K562 (cell line): ENCODE measurements at places on chromosomes 6 and 20. TPM values are rescaled to one million over a fixed set of nuclear protein-coding genes. Genes with fewer than 3 reads are reported as not detected.

DNA sequence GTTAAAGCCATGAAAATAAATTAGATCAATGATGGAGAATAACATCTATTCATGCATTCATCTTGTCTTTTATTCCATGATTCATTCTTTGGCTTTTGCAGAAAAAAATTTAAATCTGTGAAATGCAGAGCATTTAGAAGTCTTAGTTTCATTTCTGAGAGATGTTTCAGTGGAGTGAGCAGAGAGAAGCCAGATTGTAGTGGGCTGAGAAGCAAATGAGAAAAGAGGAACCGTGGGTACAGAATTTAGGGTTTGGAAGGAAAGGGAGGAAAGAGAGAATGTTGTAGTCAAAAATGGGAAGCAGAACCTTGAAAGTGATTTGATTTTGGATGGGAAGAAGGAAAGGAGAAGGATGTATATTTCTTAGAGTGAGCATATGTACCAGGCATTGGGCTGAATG, 260.3 kb upstream of the MAN1A1 start:
- no peak for DNase-seq
- no peak overlapping the region for H3K27ac ChIP-seq
- H3K36me3 ChIP-seq: no peaks in the 10 kb centered on the region
- H3K4me3 ChIP-seq: no peak overlapping the region

DDX39B gene
- total RNA-seq: 539 and 597 TPM in 2 replicates

RBPJL gene
- not detected in 2 replicates for total RNA-seq

DNA sequence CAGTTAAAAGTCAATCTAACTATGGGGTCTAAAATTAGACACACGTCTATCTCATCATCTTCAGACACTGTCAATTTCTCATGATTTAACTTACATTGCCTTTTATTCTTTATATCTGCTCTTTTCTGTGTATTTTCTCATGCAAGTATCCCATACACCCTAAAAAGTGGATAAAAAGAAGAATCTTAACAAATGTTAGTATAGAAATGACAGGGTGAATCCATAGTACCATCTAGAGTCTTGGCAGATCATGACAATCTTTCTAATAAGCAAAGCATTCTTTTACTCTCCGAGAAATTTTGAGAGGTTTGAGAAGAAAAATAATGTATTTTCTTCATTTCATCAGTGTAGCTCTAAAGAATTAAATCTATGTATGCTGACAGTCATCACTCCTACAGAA, 382.7 kb downstream of the C6orf118 start:
- no peaks in the 10 kb centered on the region for H3K4me1 ChIP-seq
- no peak overlapping the region for H3K4me3 ChIP-seq
- no peak overlapping the region for H3K27ac ChIP-seq
- no peaks in the 10 kb centered on the region for H3K27me3 ChIP-seq

DNA sequence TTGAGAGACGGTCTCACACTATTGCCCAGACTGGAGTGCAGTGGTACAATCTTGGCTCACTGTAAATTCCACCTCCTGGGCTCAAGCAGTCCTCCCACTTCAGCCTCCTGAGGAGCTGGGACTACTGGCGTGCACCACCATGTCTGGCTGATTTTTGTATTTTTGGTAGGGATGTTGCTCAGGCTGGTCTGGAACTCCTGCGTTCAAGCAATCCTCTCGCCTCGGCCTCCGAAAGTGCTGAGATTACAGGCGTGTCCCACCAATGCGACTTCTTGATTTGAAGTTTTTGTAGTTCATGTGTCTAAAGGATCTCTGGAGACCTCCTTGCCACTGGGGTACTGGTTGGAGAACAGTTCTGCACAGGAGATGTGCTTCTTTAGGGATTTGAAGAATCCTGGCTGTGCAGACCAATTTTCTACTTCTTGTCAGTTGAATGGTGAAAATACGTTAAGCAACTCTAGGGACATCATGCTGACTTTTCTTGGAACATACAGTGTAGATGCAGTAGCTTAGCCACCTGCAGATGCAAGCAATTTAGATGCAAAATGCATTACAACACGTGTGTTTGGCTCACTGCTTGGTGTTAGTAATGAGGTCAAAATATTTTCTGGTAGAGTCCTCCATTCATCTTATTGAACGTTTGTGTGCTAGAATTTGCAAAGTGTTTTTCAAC, 28.2 kb downstream of the SYTL3 start:
- no peak for DNase-seq
- no peaks in the 10 kb centered on the region for H3K36me3 ChIP-seq
- H3K4me3 ChIP-seq: no peak overlapping the region
- H3K27ac ChIP-seq: no peak overlapping the region
- H3K4me1 ChIP-seq: no peaks in the 10 kb centered on the region
- peaks cover 46% of the 10 kb centered on the region for H3K27me3 ChIP-seq

GRCh38 chr6:27388293-27389197, at the start of gene ZNF391:
Gene ZNF391, plus strand, starts transcription at chr6:27388759. Its CDS starts 11,612 bp downstream, at chr6:27400371.
- H3K27ac ChIP-seq: peak within 1 kb of the TSS; percentile 86
- peak within 1 kb of the TSS; percentile 63 for H3K4me3 ChIP-seq
- no peaks in the 10 kb centered on the region for H3K27me3 ChIP-seq
- H3K4me1 ChIP-seq: peaks cover 4% of the 10 kb centered on the region; the same call in 2 of the 3 replicates
- DNase-seq: peak; percentile 91

KIF25 gene
- 0.24 TPM in 1 of 2 replicates, not detected in the other for total RNA-seq

DNA sequence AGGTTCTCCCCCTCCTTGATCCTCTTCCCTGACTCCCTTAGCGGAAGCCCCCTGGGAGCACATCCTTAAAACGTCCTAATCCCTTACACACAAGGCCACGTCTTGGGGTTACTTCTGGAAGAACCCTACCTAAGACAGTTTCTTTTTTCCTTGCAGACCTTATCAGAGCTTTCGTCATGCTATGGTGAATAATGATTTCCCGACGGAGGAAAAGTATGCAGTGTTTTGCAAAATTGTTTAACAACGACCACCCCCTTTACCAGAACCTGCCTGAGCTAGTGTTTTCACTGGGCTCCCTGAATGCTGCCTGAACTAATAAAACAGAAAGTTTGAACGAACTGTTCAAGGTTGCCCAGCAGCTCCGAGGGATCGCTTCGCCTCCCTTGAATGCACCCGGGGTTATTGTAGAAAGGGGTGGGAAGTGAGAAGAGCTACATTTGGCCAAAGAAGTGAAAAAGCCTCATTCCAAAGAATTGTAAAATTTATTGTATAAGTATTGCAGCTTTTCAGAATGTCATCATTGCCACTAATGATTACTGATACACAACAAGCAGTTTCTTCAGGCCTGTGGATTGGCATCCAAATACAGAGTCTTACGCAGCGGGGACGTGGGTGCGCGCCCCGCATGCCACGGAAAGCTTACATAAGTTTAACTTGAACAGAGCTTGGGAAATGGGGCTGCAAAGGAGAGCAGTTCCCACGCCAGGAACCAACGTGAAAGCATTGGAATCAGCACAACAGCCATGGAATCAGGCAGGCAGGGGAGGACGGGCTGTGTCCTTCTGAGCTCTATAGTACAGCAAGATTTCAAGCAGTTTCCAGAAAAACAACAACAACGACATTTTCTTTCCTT, 27.9 kb upstream of the ZBP1 start:
- no peak overlapping the region for H3K4me3 ChIP-seq
- no peaks in the 10 kb centered on the region for H3K4me1 ChIP-seq
- DNase-seq: no peak
- no peaks in the 10 kb centered on the region for H3K36me3 ChIP-seq

DNA sequence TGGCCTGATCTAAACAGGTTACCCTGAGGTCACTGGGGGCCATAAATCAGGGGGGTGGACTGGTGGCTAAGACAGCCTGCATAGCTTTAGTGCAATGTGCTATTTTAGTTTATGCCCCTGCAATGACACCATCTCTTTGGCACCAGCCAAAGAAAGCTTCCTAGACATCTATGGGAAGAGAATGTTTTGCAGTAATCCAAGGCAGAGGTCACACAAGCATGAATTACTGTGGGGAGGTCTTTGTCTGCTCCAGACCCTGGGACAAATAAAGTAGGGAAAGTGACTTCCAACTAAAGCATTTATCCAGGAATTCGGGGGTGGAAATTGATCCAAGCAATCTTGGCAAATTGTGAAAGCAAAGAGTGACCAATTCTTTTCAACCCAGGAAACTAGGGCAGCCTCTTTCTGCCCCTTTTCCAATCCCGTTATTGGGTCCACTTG, 5.3 kb downstream of the RIPOR2 start:
- no peak for DNase-seq
- H3K27me3 ChIP-seq: peaks cover 2% of the 10 kb centered on the region; the same call in 1 of the 2 replicates
- H3K4me3 ChIP-seq: no peak overlapping the region
- no peaks in the 10 kb centered on the region for H3K4me1 ChIP-seq
- no peak overlapping the region for H3K27ac ChIP-seq

TTLL9 gene
- not detected in 2 replicates for total RNA-seq

SFTA2 gene
- total RNA-seq: 0.78 TPM in 1 of 2 replicates, not detected in the other

DNA sequence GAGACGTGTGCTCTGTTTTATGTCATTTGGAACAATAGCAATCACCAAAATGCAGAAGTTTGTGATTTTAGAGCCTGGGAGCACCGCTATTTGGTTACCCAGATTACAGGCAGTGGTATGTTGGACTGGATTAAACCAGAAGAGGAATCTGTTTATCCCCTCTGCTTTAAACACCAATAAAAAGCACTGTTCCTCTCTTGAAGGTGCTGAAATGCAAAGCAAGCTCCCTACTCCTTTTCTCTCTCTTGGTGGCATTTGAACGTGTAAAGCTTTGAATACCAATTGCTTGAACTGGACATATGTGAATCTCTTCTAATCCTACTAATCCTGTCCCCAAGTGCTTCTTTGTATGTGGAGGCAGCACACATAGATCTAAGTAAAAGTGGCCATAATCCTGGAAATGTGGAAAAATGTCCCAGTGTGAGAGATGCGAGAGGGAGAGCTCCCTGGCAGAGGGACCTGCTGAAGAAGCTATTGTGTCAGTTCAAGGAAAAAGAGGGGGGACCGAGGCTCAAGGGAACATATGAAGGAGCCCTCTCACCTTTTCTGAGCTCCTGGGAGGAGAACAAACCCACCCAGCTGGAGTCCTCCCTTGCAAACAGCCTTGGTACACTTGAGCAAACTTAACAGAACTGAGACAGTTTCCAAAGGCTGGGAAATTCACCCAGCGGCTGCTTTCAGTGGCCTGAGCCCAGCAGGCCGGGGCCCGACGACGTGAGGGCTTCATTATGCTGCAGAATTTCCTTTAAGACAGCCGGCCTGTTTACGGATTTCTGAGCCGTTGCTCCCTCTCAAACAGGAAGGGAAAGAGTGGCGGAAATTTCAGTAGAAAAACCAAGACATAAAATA, 18.8 kb upstream of the OLIG3 start:
- H3K27ac ChIP-seq: no peak overlapping the region
- H3K4me3 ChIP-seq: no peak overlapping the region
- no peaks in the 10 kb centered on the region for H3K4me1 ChIP-seq
- H3K27me3 ChIP-seq: peaks cover 8% of the 10 kb centered on the region

PTK7 gene
- total RNA-seq: 6.8 and 7.3 TPM in 2 replicates

DNA sequence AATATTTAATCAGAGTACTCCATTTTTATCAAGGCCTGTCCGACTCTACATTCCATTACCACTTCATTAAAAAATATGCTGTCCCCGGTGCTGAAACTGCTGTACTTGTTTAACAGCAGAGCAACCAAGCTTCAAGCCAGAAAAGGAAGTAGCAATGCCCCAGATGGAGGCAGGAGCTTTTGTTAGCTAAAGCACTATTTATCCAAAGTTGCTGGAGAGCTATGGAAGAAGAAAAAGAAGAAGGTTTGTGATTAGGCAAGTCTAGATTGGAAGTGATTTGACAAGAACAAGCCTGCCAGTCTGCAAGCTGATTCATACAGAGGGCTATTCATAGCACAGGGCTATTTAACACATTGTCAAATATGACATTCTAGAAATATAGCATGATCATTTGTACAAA, 160.9 kb upstream of the SPTLC3 start:
- H3K27me3 ChIP-seq: no peaks in the 10 kb centered on the region
- H3K4me3 ChIP-seq: no peak overlapping the region
- H3K36me3 ChIP-seq: no peaks in the 10 kb centered on the region
- no peaks in the 10 kb centered on the region for H3K4me1 ChIP-seq
- DNase-seq: no peak

- peaks cover 60% of the 10 kb centered on the region for H3K36me3 ChIP-seq
- peaks cover 9% of the 10 kb centered on the region; the same call in 1 of the 3 replicates for H3K4me1 ChIP-seq
- H3K27ac ChIP-seq: peak overlapping the region; percentile 55
- H3K27me3 ChIP-seq: no peaks in the 10 kb centered on the region
- peak overlapping the region; percentile 64 for H3K4me3 ChIP-seq
Measured at GRCh38 chr20:5949943-5950270, 426 bp downstream of the TRMT6 start.

DNA sequence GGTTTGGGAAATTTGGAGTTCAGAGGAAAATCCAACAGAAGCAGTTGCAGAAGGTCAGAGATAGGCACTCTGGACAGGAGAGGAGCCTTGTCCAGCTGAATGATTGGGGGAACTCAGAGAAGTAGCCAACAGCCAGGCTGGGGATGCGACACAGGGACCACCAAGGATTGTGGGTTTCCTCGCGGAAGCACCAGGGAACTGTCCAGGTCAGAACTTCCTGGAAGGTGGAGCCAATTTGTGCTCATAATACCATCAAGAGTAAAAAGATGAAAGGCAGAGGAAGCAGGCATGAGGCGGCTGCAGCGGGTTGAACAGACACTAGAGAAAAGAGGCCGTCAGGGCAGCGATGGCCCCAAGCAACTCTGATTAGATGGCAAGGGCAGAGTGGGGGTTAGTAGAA, 33.7 kb downstream of the MDFI start:
- no peak overlapping the region for H3K4me3 ChIP-seq
- H3K27me3 ChIP-seq: peaks cover 24% of the 10 kb centered on the region; the same call in 2 of the 3 replicates
- no peak overlapping the region for H3K27ac ChIP-seq
- no peaks in the 10 kb centered on the region for H3K4me1 ChIP-seq
- H3K36me3 ChIP-seq: no peaks in the 10 kb centered on the region

CCR6 gene
- total RNA-seq: not detected in 2 replicates

- no peak overlapping the region for H3K27ac ChIP-seq
- no peaks in the 10 kb centered on the region for H3K36me3 ChIP-seq
Measured at GRCh38 chr6:163320804-163321203, 93.7 kb upstream of the QKI start.

EFCAB8 gene
- total RNA-seq: not detected in 2 replicates

DNA sequence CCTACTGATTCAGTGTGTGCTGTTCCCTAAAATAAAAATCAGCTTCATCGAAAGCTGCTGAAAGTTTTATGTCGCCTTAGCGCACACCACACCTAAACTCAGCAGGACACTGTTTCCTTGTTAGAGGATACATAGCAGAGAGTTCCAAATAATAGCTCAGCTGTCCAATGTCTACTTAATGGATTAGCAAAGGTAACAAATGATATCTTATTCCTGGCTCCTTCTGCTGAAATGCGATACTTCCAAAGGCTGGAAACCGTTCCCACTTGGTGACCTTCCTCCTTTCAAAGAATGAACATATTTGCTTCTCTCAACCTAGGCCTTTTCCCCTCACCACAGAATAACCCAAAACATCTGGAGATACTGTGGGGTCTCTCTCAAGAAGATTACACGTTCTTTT, 189.5 kb upstream of the GMDS start:
- H3K36me3 ChIP-seq: no peaks in the 10 kb centered on the region
- no peak overlapping the region for H3K27ac ChIP-seq
- H3K4me1 ChIP-seq: no peaks in the 10 kb centered on the region
- peaks cover 40% of the 10 kb centered on the region for H3K27me3 ChIP-seq
- no peak for DNase-seq
- H3K4me3 ChIP-seq: no peak overlapping the region

- H3K27me3 ChIP-seq: no peaks in the 10 kb centered on the region
- H3K27ac ChIP-seq: no peak overlapping the region
- no peaks in the 10 kb centered on the region for H3K4me1 ChIP-seq
- no peak for DNase-seq
Measured at GRCh38 chr6:71510057-71510713, 221.6 kb downstream of the OGFRL1 start.
